ENCODE measurements at places on chromosomes 1 and 21.

GRCh38 chr1:182617734-182618351, 13.7 kb upstream of the RGS16 start:
- DNase-seq, result no peak

- no peak for DNase-seq
These were observed 54.9 kb downstream of the DRAM2 start for GRCh38 chr1:111084999-111085398.

GRCh38 chr1:61892977-61893376, 150.7 kb downstream of the PATJ start:
- no peak for DNase-seq

DNA sequence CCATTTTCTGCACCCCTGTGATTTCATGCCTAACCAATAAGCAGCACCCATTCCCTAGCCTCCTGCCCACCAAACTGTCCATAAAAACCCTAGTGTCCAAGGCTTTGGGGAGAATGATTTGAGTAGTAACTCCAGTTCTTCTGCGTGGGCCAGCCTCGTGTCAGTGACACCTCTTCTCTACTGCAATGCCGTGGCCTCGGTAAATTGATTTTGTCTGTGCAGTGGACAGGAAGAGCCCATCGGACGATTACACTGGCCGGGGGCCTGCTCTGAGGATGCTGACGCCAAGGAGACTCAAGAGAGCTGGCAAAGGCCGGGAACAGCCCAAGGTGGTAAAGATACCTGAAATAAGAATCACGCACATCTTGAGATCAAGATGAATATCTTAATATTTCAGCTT, 29.3 kb downstream of the RSPH1 start:
- no peak for DNase-seq

GRCh38 chr1:154465621-154466195, 36.3 kb upstream of the TDRD10 start:
- no peak for DNase-seq

GRCh38 chr1:92030656-92031107, 897 bp downstream of the EPHX4 start:
- no peak for DNase-seq

DNA sequence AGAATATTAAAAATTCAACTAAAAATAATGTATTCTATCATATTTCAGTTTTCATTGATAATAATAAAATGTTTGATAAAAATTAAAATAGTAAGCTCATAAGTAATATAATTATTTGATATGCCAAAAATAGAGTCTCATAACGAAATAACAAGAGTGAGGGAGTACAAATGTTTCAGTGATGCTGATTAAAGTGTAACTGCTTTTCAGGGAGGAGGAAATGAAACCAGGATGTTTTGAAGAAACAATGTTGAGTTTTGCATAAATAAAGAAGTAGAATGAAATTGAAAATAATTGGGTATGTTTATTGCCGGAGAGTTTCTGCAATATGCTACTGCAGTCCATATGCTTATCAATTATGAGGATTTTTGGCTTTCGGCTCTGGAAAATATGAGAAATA, 1159.8 kb upstream of the ADGRL2 start:
- no peak for DNase-seq

DNA sequence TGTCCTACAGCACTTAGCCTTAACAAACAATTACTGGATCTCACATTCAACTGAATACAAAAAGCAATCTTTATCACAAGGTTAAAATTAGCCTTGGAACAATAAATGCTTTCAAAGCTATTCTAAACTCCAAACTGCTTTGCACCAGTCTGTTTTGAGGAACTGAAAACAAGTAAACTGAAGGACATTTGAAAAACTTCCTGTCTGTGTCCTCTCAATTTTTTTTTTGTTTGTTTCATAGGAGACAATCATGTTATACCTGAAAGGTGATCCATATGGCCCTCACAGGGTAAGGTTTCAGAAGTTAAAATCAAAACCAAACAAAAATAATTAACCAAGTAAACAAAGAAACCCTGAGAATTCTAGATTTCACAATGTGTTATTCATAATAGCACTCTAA, 459.1 kb downstream of the DPYD start:
- DNase-seq, result no peak

GRCh38 chr1:15895233-15895632, 47.7 kb downstream of the SPEN start:
- no peak for DNase-seq

- no peak for DNase-seq
These were observed 31.4 kb downstream of the SLC30A7 start for GRCh38 chr1:100927276-100927675.

DNA sequence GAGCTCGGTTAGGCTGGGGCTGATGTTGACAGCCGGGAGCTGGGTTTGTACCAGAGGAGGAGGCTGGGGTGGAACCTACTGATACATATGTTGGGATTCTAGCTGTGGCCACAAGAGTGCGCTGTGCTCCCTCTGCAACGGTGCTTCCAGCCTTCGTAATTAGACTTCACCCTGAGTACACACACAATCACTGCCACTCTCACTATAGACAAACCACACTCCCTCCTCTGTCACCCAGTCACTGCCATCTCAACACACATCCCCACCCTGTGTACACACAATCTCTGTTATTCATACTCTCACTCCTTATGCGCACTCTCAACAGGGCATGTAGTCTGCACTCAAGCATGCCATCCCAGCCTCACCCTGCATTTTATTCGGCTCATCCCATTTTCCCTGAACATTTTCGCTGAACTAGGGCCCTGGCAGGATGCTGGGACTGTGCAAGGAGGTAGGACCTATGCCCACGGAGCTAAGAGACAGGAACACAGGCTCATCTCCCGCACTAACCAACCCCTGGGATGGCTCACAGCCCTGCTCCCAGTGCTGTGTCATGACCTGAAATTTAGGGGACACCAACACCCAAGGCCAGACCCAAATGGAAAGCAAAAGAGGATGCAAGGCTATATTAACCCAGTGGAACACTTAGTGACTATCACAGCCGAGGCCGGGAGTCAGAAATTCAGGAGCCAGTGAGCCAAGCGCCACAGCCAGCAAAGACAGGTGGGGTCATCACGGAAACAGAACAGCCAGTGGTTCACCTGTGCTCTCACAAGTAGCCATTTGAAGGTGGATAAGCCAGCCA, 5.7 kb downstream of the GJB3 start:
- peak; percentile 37 for DNase-seq

DNA sequence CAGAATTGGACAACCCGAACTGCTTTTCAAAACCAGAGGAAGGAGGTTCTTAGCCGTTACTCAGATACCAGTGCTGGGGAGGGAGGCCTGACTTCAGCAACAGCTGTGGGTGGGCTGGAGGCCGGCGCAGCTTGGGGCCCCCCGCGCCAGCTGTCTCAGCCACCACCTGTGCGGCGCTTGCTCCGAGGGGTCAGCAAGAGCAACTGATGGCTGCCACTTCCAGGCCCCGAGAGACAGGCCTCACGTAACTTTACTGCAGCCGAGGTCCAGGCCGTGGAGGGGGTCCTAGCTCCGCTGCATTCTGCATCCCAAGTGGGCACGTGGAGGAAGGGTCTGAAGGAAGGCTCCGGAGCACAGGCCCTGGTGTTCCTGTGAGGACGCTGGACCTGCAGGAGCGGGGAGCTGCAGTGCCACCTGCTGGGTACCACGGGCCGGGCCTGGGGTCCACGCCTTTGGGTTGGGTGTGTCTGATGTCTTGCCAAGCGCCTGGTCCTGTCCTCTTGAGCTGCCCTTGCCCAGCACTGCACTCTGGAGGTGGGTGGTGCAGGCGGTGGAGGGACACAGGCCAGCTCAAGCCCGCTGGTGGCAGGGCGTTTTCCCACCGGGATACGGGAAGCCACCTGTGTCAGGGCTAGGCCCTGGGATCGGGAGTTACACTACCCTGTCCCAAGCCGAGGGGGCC, 9.8 kb downstream of the THAP3 start:
- DNase-seq, result no peak

DNA sequence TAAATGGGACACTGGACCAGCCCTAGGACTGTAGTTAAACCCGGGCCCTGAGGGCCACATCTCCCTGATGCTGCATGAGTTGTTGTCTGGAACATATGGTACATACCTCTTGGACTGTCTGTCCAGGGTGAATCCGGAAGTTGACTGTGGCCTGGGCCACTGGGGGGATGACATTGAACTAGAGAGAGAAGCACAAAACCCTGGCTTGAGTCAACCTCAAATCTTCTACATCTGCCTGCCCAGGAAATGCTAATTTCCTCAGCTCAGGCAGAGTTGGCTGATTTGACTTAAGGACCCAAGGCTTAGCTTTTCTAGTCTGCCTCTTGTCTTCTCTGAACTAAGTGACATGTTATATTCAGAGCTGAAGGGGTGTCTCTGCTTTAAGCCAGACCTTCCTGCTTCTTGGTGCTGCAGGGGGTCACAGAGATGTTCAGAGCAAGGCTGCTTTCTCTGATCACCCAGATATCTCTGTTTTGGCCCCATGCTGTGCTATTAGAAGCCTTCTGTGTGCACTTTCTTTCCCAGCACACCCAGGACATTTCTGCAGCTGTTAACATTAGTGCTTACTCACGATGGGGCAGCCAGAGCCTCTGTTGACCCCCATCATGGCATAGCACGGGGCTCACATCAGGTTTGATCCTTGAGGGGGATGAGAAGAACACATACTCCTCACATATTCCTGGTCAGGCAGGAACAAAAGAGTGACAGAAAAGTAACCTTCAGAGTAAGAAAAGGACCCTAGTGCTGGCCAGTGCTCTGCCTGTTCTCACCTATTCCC, 9.6 kb downstream of the PM20D1 start:
- DNase-seq, result no peak

DNA sequence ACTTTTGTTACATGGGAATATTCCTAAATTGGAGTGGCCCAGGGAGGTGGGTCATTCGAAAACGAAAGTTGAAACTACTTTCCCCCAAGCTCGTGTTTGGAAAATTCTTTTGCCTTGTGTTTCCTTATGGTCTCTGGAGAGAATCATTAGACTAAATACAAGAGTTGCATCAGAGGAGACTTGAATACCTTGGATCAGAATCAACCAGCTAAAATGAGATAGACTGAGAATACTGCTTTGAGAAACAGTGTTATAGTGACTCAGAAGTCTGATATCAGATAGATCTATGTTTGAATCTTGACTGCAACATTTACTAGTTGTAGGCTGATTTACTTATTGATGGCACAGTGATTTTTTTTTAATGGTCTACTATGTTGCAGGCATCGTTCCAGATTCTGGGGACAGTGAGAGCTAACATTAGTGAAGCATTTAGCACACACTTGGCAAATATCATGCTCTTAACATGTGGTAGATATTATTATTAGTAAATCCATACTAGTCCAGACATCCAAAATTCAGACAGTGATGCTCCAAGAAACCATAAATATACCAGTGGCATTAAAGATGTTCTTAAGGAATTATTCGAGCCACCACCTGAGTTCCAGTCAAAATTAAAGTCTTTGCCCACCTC, 12.9 kb upstream of the ACTN2 start:
- DNase-seq, result no peak

DNA sequence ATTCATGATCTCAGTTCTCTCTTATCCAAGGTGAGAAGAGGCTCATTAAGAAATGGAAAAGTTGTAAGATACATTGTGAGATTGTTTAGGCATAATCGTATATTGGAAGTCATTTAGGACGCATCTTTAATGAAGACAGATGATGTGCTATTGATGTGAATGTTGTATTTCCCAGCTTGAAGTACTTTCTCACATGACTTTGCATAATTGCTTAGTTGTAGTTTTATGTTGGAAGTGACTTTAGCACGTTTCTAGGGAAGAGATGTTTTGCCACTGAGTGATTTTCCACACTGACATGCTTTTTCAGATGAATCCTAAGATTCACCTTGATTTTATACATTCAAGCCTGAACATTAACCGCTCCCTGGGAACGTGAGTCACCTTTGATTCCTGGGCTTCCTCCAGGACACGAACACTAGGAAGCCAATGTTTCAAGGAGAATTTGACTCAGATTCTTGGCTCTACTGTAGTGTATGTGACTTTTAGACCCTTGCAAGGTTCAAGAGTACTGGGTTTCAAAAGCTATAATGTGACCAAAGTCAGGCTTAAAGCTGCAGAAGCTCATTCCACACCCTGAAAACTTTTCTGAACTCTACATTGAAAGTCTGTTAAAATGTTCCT, 27.9 kb downstream of the ANGEL2 start:
- DNase-seq, result no peak

DNA sequence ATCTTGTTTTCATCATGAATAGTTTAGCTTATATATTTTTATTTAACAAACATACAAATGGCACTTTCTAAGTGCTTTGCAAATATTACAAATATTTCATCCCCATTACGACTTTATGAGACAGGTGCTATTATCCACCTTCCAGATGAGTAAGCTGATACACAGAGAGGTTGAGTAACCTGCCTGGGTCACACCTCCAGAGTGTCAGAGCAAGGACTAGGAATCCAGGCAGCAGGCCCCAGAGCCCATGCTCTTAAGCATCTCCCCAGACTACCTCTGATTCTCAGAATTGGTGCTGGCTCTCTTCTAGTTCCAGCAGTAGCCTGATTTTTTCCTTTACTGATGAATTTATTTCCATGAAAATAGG, 40.0 kb downstream of the EPHB2 start:
- no peak for DNase-seq

DNA sequence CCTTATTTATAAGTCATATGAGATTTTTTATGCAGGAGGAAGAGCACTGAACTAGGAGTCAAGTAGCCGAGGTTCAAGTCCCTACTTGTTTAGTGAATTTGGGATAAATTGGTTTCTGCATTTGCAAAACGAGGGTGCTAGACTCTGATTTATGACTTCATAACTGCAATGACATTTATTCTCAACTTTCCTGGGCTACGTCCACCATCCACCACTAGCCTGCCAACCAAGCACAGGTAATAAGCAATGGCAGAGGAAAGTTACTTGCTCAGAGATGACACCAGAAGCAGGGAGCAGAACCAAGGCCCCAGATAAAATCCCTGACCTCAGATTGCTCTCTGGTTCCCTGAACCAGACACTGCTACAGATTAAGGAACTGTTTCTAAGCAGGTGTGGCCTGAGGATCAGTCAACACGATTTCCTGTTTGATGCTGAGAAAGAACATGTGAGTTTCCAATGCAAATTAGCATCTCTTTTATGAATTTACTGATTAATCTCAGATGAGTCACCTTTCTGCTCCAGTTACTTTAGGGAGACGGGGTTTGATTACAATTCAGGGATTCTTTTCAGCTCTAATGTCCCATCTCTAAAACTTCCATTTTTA, 52.7 kb downstream of the PLPP3 start:
- no peak for DNase-seq

DNA sequence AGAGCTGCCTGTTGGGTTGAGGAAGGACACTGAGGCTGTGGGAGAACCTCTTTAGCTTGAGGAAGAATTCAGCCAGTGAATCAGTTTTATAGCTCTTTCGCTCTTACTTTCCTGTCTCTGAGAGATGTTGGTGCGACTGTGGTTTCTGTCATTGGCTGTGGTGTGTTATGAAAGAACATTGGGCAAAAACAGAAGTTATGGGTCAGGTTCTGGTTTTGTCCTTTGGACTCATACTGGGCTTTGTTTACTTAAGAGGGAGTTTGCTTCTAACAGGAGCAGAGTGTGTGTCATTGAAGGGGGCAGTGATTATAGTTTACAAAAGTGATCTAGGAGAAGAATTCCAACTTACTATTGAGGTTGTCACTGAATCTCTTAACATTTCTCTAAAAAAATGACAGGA, 97.0 kb downstream of the TLR5 start:
- no peak for DNase-seq

DNA sequence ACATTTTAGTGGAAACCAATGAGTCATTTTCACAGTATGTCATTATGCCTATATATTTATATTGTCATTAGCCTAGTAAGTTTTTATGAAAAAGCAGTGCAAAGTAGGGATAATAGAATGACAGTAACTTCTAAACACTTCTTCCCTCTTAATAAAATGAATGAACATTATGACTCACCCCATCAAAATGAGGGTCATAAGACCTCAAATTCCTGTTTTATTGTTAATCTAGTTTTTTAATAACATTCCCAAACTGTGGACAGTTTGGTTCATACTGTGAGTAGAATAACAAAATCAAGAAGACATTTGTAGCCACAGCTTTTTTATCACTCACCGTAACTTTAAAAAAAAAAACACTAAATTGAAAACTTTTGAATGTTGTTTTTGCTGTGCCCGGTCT, 160.5 kb downstream of the LRRC40 start:
- peak; percentile 55 for DNase-seq

All from glomerular endothelial cell (primary cell).